Sciatic nerve (tissue), 2 donors: ENCODE measurements at places on chromosomes 12 and 14. TPM values are rescaled to one million over a fixed set of nuclear protein-coding genes. Genes with fewer than 3 reads are reported as not detected.

Gene CDCA3
- 0.71 TPM for total RNA-seq

DNA sequence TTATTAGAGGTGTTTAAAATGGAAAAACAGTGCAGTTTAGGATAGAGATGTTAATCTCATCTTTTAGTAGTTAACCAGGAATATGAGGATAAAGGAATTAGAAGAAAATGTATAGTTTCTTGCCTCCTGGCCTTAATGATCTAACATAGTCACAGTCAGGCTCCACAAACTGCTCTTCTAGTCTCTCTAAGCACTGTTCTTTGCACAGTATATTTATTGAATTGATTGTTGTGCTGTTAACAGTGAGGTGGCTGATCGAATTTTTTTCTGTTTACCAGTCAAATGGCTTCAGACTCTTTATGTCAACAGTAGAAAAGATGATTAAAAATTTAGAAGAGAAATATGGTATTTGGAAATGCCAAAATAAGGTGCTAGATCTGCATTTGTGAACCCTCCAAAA is 37.8 kb downstream of the ATF7IP start:
- DNase-seq, result no peak

Gene NEUROD4
- total RNA-seq, result not detected

GRCh38 chr12:9132008-9132535 is 16.4 kb upstream of the A2M start:
- no peak for DNase-seq

DNA sequence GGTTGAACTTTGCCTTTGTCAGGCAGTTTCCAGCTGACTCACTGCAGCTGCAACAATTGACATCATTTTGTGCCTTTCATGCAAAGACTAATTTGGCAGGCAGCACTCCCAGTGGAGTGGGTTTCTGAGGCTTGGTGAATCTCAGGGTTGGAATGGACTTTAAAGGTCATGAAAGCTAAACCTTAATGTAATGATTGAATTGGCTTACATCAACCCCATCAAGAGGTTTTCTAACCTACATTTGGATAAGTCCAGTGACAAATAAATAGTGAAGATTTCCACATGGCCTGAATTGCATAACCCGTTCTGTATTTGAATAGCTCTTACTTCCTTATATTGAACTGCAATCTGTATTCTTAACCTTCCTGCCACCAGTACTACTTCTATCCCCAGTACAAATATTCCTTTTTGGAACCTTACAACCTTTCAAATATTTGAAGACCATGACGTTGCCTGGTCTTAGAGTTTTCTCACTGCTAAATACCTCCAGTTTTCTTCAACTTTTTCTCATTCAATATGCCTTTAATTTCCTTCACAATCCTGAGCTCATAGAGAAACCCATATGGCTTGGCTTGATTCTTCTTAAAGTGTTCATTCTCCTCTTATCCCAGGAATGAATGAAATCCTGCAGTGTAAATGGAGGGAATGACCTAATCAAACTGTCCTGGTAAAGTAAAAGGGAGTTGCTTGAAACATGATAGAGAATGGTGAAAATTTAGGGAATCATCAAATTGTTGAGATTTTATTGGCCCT is 168.1 kb upstream of the NOVA1 start:
- peak; percentile 69 for DNase-seq

DNA sequence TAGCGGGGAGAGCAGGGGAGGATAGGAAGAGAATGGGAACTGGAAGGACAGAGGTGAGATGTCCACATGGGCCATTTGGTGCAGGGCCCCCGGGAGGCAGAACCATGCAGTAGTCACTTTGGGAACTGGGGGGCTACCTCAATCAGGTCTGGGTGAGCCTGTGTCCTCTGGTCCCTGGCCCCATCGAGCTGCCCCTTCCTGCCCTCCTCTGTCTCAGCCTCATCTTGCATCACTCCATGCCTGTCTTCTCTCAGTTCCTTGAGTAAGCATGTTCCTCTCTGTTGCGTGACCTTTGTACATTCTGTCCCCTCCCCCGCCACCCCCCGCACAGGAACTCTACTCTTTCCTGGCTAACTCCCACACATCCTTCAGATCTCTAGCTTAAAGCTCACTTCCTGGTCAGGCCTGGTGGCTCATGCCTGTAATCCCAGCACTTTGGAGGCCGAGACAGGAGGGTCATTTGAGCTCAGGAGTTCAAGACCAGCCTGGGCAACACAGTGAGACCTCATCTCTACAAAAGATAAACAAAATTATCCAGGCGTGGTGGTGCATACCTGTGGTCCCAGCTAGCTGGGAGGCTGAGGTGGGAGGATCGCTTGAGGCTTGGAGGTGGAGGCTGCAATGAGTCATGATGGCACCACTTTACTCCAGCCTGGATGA is 23.2 kb downstream of the FOS start:
- no peak for DNase-seq

Gene ITPR2
- total RNA-seq, result 71.7 TPM

- DNase-seq, result peak; percentile 89
These were observed 2.4 kb downstream of the DHH start for GRCh38 chr12:49092086-49092815.

GRCh38 chr14:64654246-64654900 is 49.9 kb upstream of the PLEKHG3 start:
- no peak for DNase-seq

DNA sequence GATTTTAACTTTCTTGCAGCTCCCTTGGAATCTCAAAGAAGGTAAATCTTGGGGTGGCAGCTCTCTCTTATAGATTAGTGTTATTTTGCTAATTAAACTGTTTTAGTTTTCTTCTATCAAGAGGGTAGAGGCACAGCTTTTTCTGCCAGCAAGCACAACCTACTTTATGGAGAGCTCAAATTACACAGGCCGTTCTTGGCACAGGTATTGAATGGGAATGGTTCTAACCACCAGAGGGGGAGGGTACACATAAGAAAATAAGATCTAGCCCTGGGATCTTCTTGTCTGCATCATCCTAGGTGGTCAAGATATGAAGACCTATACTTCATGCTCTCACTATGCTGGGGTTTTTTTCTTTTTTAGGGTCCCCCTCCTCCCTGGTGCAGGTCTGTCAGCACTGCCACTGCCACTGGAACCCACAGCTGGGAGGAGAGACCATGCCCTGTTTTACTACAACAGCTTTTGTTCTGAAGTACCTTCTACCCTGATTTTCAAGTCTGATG is 48.6 kb upstream of the STAC3 start:
- no peak for DNase-seq

GRCh38 chr14:77139022-77139421 is 2.6 kb downstream of the ZDHHC22 start:
- no peak for DNase-seq

DNA sequence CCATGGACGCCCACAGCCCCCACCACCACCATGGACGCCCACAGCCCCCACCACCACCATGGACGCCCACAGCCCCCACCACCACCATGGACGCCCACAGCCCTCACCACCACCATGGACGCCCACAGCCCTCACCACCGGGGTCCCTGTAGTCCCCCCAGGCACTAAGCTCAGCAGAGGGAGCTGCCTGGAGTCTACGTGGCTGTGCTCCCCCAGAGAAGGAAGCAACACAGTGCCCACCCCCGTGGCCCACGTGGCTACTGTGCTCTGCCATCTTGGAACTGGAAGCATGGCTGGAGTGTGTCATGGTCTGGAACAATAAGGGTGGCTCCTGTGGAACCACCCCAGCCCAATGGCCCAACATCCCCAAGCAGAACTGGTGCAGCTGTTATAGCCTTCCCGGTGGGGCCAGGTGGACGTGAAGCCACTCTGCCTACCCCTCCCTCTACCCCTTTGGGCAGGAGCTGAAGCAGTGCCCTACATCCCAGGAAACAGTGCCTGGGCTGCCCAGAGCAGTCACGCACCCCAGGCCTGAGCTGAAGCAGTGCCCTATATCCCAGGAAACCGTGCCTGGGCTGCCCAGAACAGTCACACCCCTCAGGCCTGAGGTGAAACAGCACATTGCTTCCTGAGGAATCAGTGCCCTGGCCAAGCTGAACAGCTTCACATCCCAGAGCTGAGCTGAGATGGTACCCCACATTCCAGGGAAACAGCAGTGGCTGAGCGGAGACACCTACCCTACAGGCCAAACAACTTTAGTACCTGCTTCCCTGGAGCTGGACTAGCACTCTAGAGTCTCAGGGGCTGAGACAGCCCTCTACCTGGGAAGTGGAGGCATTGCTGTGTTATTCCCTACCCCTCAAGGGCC is 9.0 kb upstream of the SFSWAP start:
- DNase-seq, result no peak

Gene ZNF891
- 5.5 TPM for total RNA-seq

Gene LALBA
- not detected for total RNA-seq

Gene AKAP3
- total RNA-seq, result 2.4 TPM

- DNase-seq, result no peak
These were observed 79.1 kb upstream of the ATP2B1 start for GRCh38 chr12:89787763-89788162.

DNA sequence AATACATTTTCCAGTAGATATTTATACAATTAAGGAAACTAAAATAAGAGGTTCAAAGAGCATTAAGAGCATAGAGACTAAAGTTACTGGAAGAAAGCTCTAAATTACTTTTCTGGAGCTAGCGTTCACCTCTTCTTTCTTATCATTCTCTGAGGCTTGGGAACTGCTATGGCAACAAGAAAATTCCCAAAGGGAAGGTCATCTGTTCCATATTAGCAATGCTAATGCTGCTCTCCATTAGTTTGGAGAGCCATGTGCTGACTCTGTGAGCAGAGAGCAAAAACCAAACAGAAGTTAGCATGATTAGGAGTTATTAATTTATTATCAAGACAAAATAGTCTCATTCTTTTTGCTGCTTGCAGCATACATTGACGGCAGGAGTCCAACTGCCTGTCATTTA is 143.1 kb upstream of the SLC16A7 start:
- DNase-seq, result no peak

DNA sequence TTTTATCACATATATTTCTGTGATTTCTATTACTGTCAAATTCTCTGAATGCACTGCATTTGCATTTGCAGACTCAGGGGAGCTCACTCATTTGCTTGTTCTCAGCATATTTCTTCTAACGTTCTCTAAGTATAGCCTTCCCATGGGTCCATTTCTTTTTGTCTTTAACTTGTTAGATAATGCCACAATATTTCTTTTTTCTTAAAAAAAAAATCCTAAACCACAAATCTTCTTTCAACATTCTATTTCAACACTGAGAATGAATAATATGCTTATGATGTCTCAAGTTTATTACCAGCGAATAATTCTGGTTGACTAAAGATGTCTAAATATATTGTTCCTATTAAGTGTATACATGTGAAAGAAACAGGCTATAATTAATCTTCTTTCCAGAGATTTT is 200.2 kb downstream of the ANO6 start:
- DNase-seq, result no peak

DNA sequence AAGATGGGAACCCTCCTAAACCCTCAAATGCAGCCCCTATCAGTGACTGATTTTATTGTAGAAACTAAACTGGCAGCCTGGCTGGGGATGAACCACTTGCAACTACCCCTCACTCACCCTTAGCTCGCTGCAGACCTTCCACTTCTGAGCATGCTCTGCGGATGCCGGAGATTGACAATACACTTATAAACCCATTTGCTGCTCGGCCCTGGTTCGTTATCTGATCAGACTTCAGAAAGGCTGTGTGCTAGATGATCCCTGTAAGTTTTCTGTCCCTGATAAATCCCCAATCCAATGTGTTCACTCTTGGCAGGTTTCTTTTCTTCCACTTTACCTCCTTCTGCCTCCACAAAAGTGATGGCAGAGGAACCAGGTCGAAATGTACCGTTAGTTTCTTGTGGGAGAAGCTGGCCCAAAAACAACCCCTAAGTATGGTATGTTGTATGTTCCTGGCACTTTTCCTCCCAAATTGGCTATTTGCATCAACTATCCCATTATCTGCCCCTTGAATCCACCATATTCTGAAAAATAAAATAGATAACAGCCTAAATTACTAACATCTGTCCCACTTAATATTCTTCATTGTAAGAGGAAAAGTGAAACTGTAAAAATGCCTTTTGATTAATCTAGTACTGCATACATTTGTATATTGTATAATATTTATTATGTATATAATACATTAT is 18.8 kb downstream of the RPH3A start:
- DNase-seq, result no peak

Gene IL31
- total RNA-seq, result not detected

DNA sequence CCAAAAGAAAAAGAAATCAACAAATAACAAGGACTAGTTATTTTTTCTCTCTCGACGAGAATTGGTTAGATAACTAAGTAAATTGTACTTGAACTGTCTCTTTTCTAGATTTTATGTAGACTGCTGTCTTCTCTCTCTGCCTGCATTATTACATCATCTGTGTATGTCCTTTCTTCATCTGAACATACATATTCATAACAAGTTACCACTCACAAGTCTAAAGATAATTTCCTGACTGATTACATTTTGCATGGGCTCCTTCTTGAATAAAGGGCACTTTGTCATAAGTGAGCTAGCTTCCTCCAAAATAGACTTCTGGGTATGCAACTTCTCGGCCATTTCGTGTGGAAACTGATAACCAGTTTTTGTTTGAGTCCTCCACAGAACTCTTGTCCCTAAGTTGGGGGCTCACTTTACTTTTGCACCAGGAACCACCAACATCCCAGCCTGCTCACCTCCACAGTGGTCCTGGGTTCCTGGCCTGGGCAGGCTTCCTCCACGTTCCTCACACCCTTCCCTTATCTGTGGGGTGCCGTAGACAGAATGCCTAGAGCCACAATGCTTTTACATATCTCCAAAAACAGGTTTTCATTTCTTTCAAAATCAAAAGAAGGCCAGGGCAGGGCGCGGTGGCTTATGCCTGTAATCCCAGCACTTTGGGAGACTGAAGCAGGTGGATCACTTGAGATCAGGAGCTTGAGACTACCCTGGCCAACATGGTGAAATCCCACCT is 6.2 kb upstream of the DDX47 start:
- no peak for DNase-seq

Gene SOAT2
- 1.2 TPM for total RNA-seq

DNA sequence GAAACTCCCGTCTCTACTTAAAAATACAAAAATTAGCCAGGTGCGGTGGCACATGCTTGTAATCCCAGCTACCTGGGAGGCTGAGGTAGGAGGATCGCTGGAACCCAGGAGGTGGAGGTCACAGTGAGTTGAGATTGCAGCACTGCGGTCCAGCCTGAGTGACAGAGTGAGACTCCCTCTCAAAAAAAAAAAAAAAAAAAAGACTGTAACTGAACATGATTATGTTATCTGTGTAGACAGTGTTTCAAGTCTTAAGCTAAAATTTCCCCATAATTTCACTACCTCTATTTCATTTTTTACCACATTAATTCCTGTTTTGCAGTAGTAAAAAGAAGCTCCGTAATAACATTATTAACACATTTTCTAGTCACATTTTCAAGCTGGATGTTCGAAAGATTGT is 5.4 kb downstream of the PLBD1 start:
- DNase-seq, result no peak

Gene SLC25A47
- not detected for total RNA-seq

- no peak for DNase-seq
These were observed 13.7 kb upstream of the OR6J1 start for GRCh38 chr14:22657861-22658260.

Gene PRR4
- total RNA-seq, result 9.2 TPM

- DNase-seq, result no peak
These were observed 447.5 kb downstream of the AACS start for GRCh38 chr12:125512541-125513298.

GRCh38 chr14:56338674-56339073 is 220.5 kb downstream of the PELI2 start:
- DNase-seq, result no peak

Gene HOXC10
- total RNA-seq, result 17.2 TPM

Gene KRT75
- not detected for total RNA-seq

Gene LBHD2
- not detected for total RNA-seq
